ENCODE measurements at places on chromosomes 7 and 10.

DNA sequence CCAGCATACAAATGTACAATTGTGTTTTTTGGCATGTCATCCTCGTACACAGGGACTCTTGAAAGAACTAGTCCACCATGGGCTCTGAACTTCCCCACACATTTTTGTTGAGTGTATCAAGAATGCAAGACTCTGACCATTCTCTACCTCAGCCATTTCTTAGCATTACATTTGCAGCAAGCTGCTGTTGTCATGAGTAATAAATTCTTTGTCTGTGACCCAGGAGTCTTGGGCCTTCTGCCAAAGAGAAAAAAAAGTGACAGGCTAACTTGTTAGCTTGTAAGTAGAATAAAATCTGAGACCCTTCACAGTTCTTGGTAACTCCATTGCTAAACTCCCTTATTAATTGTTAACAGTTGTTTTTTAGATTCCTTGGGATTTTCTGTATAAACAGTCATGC lies 542.3 kb upstream of the MBL2 start:
- DNase-seq: peak; percentile 7

- DNase-seq: no peak
Measured at GRCh38 chr7:43113622-43114457, 1.4 kb downstream of the HECW1 start.

DNA sequence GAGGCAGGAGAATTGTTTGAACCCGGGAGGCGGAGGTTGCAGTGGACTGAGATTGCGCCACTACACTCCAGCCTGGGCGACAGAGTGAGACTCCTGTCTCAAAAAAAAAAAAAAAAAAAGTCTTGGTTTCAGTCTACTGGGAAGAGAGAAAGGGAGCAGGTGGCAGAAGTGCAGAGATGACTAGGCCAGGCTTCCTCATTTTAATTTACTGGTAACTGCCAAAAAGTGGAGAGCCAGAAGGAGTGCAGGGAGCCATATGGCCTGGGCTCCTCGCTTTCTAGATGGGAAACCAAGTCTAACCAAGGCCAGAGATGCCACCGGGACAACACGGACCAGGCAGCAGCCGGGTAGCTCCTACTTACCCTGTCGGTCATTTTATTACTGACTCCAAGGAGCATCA lies 12.2 kb downstream of the SEPHS1 start:
- DNase-seq: peak; percentile 23

DNA sequence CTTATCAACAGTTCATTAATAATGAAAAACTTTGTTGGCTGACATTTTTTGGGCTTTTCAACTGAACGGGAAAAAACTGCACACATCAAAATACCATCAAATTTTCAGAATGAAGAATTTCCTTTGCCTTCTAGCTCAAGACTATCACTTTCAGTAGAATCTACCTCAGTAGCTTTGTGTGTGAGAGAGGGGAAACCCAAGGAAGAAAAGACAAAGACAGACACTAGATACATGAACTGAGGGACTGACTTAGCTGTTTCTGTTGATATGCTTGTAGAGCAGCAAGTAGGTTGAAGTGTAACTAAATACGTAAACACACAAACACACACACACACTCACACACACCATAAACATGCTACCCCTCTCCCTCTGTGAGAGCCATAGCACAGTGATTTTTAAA lies 257.1 kb downstream of the CDK14 start:
- no peak for DNase-seq

DNA sequence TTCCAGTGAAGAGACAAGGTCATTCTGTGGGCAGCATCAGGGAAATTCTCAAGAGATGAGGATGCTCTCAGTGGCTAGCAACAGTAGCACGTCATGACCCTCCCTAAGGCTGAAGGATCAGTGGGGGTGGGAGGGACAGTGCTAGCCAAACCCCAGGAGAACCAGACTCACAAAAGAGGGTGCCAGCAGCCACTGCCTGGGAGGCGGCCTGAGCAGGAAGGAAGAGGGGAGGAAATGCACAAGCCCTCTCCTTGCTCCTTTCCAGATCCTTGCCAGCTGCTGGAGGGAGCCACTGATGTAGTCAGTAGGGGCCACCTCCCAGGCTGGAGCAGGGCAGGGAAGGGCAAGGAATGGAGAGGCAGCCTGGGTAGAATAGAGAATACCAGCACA lies 302.7 kb downstream of the RPS24 start:
- no peak for DNase-seq

DNA sequence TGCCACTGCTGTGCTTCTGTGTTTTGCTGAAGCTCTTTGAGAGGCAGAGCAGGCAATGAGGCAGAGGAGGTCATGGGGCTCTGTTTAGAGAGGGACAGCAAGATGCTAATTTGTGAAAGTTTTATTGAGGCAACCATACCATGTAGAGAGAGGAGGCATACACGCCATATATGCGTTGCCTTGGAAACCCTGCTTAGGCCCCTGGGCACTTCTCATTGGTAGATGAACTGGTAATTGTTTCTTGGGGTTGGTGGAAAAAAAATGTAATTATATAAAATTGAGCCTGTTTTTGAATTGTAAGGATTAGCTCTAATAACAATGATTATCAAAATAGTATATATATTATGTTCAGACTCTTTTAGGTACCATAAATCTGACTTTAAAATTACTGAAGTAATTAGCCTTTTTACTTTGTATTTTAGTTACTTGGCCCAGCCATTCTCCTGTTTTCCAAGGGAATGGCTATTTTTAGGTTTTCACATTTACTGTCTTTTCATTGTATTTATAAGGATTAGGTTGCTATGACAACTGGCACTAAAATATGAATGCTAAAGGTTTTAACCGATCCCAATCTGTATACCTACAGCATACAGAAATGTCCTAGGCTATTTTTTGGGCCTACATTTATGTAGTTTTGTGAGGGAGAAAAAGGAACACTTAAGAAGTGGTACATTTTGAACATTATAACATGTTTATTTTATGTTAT lies 52.4 kb downstream of the BZW2 start:
- no peak for DNase-seq

DNA sequence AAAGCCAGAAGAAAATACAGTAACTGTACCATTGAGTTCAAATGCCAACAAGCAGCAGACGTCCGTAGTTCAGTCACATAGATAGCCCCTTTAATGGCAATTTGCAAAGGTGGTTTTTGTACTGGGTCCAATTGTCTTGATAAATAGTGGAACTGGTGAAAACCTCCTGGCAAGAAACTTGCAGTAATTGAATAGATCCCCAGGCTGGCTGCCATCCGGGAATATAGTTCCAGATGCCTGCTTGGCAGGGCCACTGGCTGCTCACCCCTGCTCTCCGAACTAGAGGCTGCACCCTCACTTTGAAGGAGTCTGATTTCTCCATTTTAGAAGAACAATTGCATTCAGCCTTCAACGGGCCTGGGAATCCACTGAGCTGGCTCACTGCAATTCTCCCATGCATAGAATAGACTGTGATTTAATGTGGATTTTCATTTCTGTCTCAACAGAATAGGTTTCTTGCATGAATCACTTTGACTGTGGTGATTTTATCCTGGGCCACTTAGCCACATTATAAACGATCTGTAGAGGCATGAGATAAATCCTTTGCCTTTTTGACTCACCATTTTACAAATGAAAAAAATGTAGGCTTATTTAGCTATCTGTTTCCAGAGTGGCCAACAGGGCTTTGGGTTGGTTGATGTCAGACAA lies 35.9 kb upstream of the ELMO1 start:
- no peak for DNase-seq

DNA sequence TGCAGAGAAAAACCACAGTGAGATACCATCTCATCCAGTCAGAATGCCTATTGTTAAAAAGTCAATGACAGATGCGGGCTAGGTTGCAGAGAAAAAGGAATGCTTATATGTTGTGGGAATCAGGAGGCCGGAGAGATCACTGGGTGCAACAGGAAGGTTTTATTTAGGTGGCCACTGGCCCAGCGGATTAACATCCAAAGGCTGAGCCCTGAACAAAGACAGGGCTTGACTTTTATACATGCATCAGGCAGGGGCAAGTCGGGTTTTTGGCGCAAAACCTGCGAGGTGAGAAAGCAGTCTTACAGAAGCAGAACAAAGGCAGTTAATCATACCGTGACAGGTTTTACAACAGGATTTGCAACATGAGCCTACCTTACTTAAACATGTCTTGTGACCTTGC lies 620 bp downstream of the ZNF117 start:
- no peak for DNase-seq

- no peak for DNase-seq
Measured at GRCh38 chr10:19588608-19589007, 227.6 kb upstream of the PLXDC2 start.

DNA sequence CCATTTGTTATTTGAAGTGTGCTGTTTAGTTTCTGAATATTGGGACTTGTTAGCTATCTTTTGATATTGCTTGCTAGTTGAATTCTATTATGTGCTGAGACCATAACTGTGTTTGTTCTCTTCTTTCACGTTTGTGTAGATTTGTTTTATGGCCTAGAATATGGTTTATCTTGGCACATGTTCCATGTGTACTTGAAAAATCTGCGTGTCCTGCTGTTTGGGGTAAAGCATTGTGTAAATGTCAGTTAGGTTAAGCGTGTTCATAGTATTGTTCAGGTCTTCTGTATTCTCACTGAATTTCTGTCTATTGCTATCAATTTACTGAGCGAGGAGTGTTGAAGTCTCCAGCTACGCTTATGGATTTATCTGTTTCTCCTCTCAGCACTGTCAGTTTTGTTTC lies 19.4 kb downstream of the MMP21 start:
- no peak for DNase-seq

DNA sequence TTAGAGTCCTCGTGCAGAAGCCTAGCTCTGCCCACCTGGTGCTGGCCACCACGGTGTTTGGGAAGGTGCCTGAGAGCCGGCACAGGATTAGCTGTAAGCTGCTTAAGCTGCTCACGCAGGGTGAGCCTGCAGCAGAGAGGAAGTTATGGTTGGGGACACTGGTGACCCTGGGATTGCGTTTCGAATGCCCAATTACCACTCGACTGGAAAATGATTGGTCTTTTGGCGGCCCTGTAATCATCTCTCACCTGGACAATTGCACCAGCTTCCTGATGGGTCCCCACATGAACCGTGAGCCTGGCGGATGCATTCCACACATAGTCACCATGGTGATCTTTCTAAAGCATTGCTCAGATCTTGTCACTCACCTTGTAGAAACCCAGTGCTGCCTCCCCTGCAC lies 442.3 kb upstream of the ZMIZ1 start:
- no peak for DNase-seq

- peak; percentile 71 for DNase-seq
Measured at GRCh38 chr7:66043681-66044497, 31.7 kb upstream of the ASL start.

GRCh38 chr7:130494431-130494858 lies 2.6 kb downstream of the MEST start:
- peak; percentile 67 for DNase-seq

DNA sequence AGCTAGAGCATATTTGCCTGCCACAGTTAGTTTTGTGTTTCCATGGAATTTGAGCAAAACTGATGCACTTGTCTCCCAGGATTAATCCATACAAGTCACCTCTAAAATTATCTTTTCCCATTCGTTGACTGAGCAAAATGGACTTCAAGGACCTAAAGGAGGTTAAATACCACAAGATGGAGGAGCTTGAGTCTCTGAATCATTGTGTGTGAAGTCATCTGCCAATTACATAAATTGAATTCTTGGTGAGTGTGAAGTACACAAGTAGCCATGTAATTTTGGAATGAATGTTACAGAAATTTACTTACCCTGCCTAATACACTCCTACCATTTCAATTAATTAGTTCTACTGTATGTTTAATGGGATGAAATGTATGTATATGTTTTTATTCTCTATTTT lies 501.7 kb upstream of the POT1 start:
- DNase-seq: no peak

GRCh38 chr7:101066833-101067177 lies 18.5 kb upstream of the TRIM56 start:
- no peak for DNase-seq

GRCh38 chr7:140697447-140698143 lies 1.1 kb downstream of the NDUFB2 start:
- no peak for DNase-seq

- DNase-seq: peak; percentile 3
Measured at GRCh38 chr7:136142583-136142982, 165.4 kb upstream of the MTPN start.

DNA sequence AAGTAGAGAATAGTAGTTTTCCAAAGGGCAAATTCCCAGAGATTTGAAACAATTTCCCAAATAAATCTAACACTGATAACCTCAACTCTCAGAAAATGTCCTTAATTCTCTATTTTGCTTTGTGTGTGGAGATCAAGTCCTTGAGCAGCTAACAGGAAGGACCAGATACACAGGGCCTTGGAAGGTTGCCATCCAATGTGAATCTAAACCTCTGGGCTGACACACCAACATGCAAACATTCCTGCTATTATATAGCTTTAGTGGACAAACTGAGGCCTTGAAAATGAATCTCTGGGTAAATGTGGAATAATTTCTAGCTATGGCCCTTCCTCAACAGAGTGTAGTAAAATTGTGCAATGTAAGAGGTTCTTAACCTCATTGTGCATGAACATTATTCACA lies 44.1 kb upstream of the PARD3 start:
- no peak for DNase-seq

DNA sequence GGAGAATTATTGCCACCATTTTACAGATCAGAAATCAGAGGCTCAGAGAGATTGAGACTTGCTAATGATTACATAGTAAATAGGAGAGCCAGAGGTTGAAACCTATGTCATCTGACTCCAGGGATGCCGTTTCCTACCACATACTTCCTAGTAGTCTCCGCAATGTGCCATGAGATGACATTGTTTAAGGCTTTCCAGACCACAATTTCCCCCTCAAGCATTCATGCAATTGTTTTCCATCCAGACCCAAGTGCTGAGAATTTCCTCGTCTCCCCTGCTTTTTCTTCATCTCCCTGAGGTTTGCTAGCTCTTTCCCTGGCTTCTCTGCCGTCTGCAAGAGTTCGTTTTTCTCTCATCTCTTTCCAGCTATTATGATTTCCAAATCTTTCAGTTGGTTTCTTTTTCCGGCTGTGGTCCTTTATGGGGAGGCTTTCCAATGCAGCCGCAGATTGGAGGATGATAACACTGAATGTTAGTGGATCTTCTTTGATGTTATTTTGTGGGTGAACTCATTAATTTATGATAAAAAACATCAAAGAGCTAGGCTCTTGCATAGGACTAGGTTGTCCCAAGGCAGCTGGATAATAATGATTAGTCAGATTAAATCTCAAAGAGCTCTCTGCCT lies 6.9 kb upstream of the GOLGA7B start:
- no peak for DNase-seq

- DNase-seq: no peak
Measured at GRCh38 chr7:115435178-115435577, 513.3 kb downstream of the MDFIC start.
